ENCODE measurements at places on chromosomes 6 and 20. TPM values are rescaled to one million over a fixed set of nuclear protein-coding genes. Genes with fewer than 3 reads are reported as not detected.

SLC17A9 gene
- 3.2 TPM for polyA plus RNA-seq

C20orf144 gene
- 0.03 TPM for polyA plus RNA-seq

RIPOR3 gene
- 15.0 TPM for polyA plus RNA-seq

SGK2 gene
- polyA plus RNA-seq = 1.9 TPM

FGD2 gene
- polyA plus RNA-seq = 10.5 TPM

LAMA4 gene
- polyA plus RNA-seq = 101 TPM

ZC2HC1B gene
- polyA plus RNA-seq = not detected

RNF114 gene
- 52.2 TPM for polyA plus RNA-seq

HLA-DOB gene
- 0.90 TPM for polyA plus RNA-seq

LINC00237 gene
- polyA plus RNA-seq = not detected

TNNC2 gene
- polyA plus RNA-seq = 4.1 TPM

SHLD1 gene
- polyA plus RNA-seq = 6.5 TPM

FNDC1 gene
- polyA plus RNA-seq = 0.84 TPM

PNPLA1 gene
- 0.13 TPM for polyA plus RNA-seq

SLC22A7 gene
- polyA plus RNA-seq = 0.15 TPM

TUBB2B gene
- 22.4 TPM for polyA plus RNA-seq

FAM184A gene
- polyA plus RNA-seq = 2.3 TPM

TREML2 gene
- 0.10 TPM for polyA plus RNA-seq

ASIP gene
- polyA plus RNA-seq = 0.80 TPM

TNFRSF6B gene
- polyA plus RNA-seq = 35.6 TPM

CTAGE9 gene
- polyA plus RNA-seq = not detected

GPSM3 gene
- polyA plus RNA-seq = 12.8 TPM

BPIFB2 gene
- not detected for polyA plus RNA-seq

LY6G6F gene
- not detected for polyA plus RNA-seq

MACROD2 gene
- 3.0 TPM for polyA plus RNA-seq

PGC gene
- polyA plus RNA-seq = not detected

TBX18 gene
- polyA plus RNA-seq = 8.3 TPM

VSX1 gene
- 0.05 TPM for polyA plus RNA-seq

ATRN gene
- polyA plus RNA-seq = 15.2 TPM

SRXN1 gene
- 44.1 TPM for polyA plus RNA-seq

DNMT3B gene
- polyA plus RNA-seq = 1.0 TPM

CD40 gene
- polyA plus RNA-seq = 21.3 TPM

PBOV1 gene
- polyA plus RNA-seq = not detected

CST1 gene
- polyA plus RNA-seq = 12.8 TPM

GABRR2 gene
- polyA plus RNA-seq = 0.66 TPM

SRC gene
- polyA plus RNA-seq = 53.2 TPM

All from urinary bladder (tissue), 4 donors.